ENCODE measurements at places on chromosomes 5 and 9.

DNA sequence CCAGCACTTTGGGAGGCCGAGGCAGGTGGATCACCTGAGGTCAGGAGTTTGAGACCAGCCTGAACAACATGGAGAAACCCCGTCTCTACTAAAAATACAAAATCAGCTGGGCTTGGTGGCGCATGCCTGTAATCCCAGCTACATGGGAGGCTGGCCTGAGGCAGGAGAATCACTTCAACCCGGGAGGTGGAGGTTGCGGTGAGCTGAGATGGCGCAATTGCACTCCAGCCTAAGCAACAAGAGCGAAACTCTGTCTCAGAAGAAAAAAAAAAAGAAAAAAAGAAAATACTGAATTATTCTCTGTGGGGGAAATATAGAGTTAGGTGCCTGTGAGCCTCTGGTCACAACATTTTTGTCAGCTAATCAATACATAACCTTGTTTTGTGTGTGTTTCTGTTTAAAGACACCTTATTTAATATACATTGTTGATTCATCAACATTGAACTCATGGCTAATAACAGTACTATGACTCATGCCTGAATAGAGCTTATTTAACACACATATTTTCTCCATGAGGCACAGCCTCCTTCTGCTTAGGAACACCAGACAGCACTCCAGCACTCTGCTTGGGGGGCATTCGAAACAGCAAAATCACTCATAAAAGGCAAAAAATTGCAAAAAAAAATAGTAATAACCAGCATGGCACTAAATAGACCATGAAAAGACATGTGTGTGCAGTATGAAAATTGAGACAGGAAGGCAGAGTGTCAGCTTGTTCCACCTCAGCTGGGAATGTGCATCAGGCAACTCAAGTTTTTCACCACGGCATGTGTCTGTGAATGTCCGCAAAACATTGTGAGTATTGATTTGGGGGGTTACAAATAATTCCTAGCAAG, at the start of gene IL31RA:
IL31RA (plus strand) TSS at position 519 of the 836 bp plus-strand sequence; CDS start at position 733, 214 bp downstream.
- DNase-seq: peak; percentile 65

GRCh38 chr5:172453986-172454357, 353 bp downstream of the SH3PXD2B start:
- peak; percentile 12 for DNase-seq

DNA sequence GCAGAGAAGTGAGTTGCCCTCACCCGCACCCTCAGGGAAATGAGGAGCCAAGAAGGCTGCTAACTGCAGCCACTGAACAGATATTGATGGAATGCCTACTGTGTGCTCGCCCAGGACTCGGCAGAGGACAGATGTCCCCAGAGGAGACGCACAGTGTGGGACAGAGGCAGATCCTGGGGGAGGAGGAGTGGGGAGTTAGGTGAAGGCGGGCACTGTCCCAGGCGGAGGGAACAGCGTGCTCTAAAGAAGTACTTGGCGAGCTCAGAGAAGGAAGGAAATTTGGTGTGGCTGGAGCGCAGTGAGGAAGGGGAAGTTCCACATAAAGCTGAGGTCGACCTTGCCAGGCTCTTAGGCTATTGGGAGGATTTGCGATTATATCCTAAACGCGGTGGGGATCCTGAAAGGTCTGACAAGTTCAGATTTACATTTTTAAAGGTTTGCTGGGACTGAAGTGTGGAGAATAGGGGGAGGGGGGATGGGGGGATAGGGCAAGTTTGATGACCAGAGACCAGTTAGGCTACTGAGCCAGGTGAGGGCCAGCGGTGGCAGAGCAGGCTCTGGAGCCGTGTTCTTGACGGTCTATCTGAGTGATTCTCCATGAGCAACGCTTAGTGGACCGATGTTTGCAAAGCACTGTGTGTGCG, 23.6 kb upstream of the CERCAM start:
- no peak for DNase-seq

DNA sequence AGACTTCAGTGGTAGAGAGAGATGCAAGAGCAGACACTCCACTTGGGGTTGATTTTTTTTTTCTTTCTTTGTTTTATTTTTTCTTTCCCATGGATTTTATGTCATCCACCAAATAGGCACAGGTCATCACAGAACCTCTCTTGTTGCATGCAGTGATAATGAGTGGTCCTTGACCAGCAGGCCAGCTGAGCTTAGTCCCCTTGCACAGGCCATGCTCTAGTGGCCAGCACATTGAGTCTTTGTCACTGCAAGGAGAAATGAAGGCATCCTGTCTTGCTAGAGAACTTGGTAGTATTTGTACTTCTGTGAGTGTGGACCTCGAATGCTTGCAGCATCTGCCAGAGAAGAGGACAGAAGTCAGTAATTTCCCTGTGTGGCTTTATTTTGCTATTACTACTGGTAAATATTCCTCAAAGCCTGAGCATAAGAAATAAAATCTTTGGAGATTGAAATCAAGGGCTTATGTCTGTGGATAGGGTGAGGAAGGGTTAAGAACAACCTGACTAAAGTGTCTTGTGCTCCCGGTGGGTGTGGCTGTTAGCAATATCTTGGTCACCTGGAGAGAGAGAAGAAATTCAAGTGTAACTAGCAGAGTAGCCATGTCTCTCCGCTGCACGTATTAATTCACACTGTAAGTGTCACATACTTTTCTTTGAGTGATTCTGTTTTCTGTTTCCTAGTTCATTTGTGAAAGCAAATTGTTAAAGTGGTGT, 45.3 kb upstream of the NCS1 start:
- DNase-seq: no peak

DNA sequence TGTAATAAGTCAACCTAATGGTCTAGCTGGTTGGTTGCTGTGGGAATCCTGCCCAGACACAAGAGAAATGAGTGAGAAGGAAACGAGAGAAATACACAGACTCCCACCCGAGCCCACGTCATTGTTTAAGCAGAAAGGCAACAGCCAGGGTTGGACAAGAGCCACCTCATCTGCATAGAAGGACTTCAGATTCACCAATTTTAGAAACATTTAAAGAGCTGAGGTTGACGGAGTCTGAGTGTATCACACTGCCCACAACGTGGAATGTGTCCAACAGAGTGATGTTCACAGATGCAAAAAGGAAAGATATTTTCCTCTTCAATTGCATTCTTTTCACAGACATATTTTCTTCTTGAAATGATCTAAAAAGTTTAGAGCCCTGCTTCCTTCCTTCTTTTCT, 349.5 kb downstream of the AGTPBP1 start:
- DNase-seq: no peak

DNA sequence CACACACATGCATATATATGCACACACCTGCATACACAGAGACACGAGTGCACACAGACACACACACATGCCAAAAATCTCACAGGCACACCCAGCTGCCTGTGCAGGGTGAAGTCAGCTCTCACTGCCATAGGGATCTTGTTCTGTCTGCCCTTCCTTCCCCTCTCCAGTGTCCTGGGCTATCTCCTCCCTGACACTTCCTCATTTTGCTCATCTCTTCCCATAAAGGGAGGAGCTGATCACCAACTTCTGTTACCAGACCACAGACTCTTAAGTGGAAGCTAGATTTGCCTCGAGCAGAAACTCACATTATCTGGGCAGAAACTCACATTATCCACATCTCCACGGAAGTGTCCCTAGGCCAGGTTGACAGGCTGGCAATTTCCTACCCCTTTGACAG, 28.7 kb downstream of the LCP2 start:
- no peak for DNase-seq

All from ACHN (cell line).